ENCODE measurements at places on chromosomes 11 and 22.

DNA sequence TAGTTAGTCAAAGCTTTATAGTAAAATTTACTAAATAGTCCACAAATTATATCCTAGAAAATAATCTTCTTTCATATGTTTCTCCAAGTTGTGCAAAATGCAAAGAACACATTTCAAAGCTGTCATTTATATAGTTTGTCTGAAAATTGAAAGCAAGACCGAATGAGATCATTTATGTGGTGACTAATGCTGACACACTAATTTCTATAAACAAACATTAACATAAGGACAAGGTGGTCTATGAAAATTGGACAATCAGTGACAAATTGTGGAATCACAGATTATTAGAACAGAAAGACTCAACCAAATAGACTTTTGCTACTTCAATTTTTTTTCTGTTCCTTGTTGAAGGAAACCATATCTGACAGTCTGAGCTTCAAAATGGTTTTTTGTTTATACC lies 1056.1 kb downstream of the LRRC4C start:
- no peak for DNase-seq

DNA sequence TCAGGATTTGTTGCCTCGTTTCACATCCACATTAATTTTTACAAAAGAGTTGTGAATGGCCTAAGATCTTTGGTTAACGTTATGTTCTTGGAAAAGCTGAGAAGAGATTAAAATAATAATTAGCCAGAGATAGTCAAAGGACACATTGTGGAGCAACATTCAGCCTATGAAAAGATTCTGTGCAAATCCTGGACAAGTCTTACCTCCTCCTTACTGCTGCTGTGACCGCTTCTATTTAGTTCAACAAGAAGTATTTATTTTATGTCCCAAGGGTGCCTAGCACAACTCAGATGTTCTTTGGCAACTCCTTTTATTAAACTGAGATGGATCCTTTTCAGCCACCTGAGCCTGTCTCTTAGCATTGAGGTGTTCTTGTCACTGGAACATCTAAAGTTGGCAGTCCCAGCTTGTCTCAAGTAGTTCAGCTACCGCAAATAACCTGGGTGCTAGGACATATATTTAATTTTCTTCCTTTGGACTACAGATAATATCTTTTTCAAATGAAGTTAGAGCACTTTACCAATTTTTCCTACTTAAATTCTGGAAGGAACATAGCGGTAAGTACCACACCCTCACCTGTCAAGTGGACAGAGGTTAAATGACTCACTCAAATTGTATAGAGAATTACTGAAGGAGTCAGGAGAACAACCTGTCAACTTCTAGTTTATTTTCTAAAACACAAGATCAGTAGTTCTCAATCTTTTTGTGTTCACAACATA lies 80.5 kb upstream of the CHRM4 start:
- DNase-seq = no peak

- no peak for DNase-seq
These were observed 1.2 kb upstream of the FCHSD2 start for GRCh38 chr11:73143126-73143838.

- no peak for DNase-seq
These were observed 18.5 kb downstream of the TRIM5 start for GRCh38 chr11:5666402-5666793.

GRCh38 chr11:134921938-134922337 lies 509.9 kb upstream of the B3GAT1 start:
- no peak for DNase-seq

- DNase-seq = no peak
These were observed 20.1 kb upstream of the NARS2 start for GRCh38 chr11:78594814-78595213.

DNA sequence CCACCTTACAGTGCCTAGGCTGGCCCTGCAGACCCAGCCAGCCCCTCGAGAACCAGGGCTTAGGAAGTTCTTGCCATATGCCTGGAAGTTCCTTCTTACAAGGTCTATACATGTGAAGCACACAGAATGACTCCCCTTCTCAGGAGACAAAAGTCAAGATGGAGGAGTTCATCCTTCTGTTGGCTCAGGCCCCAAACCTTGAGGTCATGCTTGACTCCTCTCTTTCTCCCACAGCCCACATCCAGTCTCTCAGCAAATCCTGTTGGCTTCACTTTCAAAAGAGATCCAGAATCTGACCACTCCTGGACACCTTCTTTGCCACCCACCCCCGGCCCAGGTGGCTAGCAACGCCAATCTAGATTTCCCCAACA lies 1.7 kb upstream of the CD248 start:
- no peak for DNase-seq

Data from activated naive CD8-positive, alpha-beta T cell treated with anti-CD3 and anti-CD28 coated beads, Interleukin-2, amount 50 U/mL, for 16 hours (primary cell).